ENCODE measurements at places on chromosomes 1 and 21. TPM values are rescaled to one million over a fixed set of nuclear protein-coding genes. Genes with fewer than 3 reads are reported as not detected.

DNA sequence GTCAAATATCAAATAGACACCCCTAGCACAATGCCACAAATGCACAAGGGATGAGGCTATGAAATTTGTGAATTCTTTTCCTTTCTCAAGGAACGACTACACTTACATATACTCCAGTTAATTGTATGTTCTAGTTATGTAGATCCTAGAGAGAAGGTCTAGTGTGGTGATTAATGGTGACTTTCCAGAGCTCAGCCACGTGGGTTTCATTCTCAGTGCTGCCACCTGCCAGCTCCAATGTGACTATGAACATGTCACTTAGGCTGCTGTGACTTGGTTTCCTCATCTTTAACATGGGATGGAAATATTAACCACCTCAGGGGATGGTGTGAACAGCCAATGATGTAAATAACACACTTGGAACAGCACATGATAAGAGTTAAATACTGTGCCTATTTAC is 138.3 kb downstream of the APP start:
- DNase-seq: no peak

- DNase-seq: no peak
Observed at GRCh38 chr1:111320066-111320879, 29.6 kb downstream of the CHIA start.

DNA sequence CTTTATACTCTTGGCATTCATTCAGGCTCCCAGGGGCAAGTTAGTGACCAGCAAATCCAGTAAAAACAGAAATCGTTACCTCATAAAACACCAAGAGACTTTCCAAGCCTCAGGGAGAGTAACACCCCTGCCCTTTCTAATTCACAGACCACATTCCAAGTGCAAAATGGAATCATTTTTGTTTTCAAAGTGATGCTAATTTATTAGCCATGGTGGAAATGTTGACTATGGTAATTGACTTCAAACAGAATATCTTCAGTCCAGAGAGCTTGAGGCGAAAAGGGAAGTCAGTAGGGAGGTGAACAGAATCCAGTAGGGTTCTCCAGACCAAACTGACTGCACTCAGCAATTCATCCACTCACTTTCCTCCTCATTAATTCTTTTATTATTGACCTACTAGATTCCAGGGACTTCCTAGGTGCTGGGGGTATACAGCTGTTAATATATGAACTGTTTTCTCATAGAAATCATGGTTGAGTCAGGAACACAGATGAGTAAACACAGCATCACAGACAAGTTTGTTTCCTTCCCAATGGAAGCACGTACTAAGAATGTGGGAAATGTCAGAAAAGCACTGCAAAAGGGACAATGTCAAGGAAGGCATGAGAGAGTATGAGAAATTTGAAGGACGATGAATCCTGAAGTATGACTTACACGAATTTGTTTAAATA is 388.5 kb upstream of the C1orf87 start:
- no peak for DNase-seq

DNA sequence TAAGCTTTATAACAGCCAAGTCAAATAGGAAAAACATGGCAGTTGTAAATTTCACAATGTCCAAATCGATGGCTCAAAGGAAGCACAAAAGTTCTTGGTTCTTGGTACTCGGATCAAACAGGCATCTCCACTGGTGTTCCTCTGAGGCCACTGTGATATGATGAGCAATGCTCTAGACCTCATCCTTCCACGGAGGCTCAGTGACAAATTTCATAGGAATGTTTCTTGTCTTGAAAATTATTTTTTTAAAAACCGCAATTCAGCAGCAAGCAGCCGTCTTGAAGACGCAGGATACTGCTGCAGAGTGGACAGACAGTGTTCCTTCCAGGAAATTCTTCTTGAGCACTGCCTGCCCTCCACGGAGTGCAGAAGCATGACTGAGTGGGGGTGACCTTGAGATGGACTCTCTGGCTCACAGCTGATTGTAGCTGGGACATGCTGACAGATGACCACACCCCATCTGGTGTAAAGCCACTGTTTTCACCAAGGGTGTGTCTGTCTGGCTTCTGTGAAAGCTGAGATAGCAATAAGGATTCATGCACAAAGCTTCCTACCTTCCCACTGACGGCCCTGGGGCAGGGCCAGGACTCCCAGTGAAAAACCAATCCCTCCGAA is 61.9 kb downstream of the TIAM1 start:
- DNase-seq: no peak

DNA sequence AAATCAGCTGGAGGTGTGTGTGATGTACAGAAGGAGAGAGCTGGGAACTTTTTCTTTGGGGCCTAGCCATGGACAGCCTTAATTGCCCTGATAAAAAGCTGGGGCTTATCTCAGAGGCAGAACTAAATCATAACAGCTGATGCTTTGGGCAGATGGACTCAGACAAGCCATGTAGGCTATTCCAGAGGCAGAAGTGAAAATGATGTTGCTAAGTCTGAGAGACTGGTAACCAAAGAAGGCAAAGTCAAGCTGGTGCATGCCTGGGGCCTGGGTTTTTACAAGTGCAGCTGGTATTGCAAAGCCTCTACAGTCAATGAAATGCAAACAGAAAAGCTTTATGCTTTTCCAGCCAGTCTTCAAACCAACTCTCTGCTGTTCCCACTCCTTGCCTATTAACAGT is 39.0 kb upstream of the LMX1A start:
- DNase-seq: no peak

- no peak for DNase-seq
Observed at GRCh38 chr1:15750924-15751323, 7.7 kb upstream of the FBLIM1 start.

CDC42 gene
- total RNA-seq: 570 TPM

GRCh38 chr1:111127923-111128643 is 11.8 kb downstream of the DRAM2 start:
- no peak for DNase-seq

DNA sequence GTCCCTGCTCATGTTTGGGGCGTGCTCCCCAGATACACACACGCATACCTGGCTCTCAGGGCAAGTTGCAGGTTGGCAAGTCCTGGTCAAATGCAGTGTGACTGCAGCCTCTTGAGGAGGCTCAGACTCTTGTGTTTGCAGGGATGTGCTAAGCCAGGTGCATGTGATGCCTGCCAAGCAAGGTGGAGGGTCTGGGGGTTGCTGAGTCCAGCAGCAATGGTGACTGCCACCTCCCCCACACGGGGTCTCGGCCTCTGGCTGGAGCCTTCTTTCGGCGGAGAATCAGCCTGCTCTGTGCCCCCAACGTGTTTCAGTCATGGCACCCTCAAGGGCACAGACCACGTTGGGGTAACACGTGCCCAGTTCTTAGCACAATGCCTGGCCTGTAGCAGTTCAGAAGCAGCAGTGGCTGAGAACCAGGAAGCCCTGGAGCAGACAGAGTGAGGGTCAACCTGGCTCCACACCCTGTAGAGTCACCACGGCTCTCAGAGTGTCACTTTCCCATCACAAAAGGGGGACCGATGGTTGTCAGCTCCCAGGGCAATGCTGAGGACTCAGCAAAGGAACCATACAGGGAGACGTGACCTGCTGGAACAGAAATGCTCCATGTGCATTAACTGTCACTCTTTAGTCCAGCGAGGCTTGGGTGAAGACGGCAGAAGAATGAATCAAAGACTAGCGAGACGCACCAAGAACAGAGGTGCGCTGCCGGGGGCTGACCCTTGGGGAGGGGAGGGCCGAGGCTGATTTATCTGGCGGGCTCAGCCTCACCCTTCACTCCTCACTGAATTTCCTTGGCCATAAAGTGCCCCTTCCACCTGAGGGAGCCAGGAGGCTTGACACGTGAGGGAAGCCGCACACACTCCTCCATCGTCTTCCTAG is 109.0 kb downstream of the PGBD5 start:
- DNase-seq: no peak

DNA sequence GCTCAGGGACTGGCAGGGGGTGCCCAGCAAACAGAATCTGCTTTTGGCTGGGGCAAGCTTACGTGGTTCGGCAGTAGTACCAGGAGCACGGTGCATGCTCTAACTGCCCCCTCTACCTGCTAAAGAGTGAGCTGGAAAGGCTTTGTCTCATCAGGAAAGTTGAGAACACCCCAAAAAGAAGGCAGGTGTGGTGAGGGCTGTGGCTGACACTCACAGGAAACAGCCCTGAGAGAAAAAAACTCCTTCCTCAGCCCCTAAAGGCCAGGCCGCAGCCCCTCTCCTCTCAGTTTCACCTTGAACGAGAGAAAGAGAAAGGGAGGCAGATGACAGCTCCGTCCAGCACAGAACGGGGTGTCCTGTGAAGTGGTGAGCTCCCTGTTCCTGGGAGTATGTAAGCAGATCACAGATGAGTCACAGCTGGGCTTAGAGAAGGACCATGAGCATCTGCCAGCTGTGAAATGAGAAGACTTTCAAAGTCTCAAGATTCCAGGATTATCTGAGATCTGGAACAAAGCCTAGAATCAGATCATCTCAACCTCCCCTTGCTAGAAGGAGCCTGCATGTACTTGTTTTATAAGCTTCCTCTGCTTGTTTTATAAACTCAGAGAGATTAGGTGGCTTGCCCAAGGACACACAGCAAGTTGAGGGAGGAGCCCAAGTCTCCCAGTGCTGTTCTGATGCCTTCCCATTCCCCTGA is 13.4 kb downstream of the LAPTM5 start:
- no peak for DNase-seq

- DNase-seq: no peak
Observed at GRCh38 chr1:198939956-198940355, 301.1 kb downstream of the PTPRC start.

GRCh38 chr1:109671067-109671466 is 3.2 kb downstream of the GSTM2 start:
- DNase-seq: no peak

DNA sequence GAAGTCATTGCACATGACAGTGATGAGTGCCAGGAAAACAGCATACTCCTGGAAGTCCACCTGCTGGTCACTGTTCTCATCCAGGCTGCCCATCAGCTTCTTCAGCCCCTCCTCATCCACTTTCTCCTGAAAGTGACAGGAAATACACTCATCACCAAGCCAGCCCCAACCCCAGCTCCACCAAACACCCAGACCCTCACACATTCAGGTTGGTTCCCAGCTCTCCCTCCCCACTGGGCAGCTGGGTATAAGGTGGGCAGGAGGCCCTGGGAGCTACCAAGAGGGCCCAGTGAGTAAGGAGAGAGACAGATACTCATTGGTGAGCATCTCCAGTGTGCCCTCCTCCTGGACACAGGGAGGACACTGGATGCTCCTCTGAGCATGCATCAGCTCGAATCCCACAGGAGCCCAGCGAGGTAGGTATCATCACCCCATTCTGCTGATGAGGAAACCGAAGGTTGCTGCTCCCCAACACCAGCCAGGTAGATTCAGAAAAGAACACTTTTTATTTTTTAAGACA is 4.1 kb downstream of the S100A2 start:
- DNase-seq: no peak

GRCh38 chr1:162040657-162041056 is 17.0 kb upstream of the OLFML2B start:
- no peak for DNase-seq

DNA sequence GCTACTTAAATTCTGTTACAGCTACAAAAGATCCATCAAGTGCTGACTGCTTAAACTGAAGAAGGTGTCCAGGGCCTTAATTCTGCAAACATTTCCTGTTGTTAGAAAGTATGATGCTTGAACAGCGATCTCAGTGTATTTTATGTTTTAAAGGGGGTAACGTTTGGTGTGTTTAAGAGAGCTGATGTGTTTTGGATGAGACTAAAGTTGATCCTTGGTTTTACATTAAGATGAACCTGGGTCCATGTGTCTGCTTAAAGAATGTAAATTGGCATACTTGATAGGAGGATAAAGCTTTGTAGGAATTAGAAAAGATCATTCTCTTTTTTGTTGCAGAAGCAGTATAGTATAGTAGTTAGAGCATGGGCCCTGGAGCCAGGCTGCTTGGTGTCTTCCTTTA is 3.6 kb downstream of the IER5 start:
- DNase-seq: no peak

DNA sequence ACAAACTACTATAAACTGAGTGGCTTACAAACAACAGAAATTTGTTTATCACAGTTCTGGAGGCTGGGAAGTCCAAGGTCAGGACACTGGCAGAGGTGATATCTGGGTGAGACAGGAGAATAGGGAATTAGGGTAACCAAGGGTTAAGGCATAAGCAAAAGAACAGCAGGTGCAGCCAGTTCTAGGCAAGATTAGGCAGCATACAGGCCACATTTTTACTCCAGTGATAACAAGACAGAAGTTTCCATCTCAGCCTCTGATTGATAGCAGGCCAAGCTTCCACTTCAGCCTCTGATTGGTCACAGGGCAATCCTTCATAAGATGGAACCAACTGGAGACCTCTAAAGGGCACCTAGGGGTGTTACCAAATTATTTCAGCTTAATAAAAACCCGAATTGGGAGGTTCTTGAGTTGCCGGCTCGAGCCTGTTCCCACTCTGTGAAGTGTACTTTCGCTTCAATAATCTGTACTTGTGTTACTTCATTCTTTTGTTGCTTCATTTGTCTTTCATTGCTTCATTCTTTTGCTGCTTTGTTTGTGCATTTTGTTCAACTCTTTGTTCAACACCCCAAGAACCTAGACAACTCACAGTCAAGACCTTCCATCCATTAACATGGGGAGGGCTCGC is 185.6 kb downstream of the TOMM20 start:
- DNase-seq: no peak

- DNase-seq: no peak
Observed at GRCh38 chr1:41535716-41536115, 51.2 kb upstream of the EDN2 start.

AMY1B gene
- total RNA-seq: 4.6 TPM

TFF1 gene
- not detected for total RNA-seq

DNA sequence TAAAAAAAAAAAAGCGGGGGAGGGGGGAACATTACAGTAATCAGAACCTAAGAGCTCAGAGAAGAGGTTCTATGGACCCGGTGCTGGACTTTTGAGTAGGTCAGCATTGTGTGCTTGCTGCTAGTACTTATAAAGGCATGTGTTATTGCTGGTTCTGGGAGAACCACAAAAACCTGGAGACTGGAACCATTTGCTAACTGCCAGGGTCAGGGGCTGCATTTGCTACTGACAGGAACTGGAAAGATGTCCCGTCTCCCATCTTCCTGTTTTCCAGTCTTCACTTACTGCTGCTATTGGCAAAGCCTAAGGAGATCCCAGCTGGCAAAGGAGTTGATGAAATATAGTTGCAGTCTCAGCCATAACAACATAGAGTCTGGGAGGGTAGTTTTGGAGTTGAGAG is 4.3 kb downstream of the RNF2 start:
- DNase-seq: no peak

GRCh38 chr1:75423616-75424015 is 187.3 kb downstream of the SLC44A5 start:
- no peak for DNase-seq

PEAR1 gene
- 21.5 TPM for total RNA-seq

Measured in uterus (tissue), 4 donors.